H9 (cell line): ENCODE measurements at places on chromosomes 3 and 15. TPM values are rescaled to one million over a fixed set of nuclear protein-coding genes. Genes with fewer than 3 reads are reported as not detected.

DNA sequence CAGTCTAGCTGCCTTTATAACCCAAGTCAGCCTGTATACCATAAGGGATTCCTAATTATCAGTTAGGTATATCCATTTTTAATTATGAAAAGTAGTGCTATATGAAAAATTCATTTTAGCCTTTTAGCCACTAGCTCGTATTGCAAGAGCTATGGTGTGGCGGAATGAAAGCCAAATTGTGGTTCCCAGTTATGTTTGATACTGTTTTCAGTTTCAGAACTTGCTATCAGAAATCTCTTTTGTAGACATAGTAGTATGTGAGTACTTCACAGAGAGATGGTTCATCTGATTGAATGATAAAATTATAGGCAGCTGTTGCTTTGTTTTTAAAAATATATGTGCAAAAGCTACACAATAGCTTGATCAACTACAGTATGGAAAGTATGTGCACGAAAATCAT is 134.6 kb downstream of the SLC25A26 start:
- DNase-seq: no peak

- no peak for DNase-seq
Measured at GRCh38 chr3:99648101-99648500, 9.7 kb downstream of the COL8A1 start.

DNA sequence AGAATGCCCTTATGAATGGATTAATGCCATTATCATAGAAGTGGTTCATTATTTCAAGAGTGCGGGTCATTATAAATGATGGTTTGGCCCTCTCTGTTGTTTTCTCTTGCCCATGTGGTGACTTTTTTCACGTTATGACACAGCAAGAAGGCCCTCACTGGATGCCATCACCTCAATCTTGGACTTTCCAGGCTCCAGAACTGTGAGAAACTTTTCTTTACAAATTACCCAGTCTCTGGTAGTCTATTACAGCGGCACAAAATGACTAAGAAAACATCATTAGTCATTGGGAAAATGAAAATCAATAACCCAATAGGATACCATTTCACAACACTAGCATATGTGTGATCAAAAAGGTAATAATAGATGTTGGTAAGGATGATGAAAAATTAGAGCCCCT is 119.0 kb upstream of the LPP start:
- DNase-seq: no peak

Gene SLC22A13
- total RNA-seq: 0.11 TPM in 1 of 2 replicates, not detected in the other
